SW480 (cell line): ENCODE measurements at places on chromosomes 16 and 17.

DNA sequence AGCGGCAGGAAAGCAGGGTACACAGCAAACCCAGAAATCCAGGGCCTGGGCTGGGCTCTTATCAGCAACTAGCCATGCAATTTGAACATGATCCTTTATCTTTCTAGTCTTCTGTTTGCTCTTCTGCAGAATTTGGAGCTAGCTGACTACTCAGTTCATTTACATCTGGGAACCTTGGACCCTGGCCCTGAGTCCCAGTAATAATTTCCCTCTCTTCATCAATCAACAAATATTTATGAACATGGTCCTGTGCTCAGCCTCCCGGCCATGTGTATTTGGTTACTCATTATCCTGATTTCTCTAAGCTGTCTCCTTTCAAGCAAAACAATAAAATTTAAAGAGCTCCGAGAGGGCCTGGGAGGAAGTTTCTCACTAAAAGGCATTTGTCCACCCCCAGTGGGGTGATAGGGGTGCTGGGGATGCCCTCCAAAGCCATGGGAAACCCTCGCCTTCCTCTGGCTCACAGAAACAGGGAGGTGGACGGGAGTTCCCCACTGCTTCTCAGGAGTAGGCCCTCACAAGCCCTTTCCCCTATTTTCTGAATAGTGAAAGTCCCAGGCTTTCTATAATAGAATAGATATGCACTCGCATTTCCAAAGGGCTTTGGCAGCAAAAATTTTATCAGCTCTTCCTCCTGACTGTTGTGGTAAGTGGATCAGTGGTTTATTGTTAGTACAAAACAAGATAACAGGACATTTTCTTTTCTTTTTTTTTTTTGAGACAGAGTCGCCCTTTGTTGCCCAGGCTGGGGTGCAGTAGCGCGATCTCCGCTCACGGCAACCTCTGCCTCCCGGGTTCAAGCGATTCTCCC lies 6.9 kb upstream of the WDR59 start:
- no peak for DNase-seq

DNA sequence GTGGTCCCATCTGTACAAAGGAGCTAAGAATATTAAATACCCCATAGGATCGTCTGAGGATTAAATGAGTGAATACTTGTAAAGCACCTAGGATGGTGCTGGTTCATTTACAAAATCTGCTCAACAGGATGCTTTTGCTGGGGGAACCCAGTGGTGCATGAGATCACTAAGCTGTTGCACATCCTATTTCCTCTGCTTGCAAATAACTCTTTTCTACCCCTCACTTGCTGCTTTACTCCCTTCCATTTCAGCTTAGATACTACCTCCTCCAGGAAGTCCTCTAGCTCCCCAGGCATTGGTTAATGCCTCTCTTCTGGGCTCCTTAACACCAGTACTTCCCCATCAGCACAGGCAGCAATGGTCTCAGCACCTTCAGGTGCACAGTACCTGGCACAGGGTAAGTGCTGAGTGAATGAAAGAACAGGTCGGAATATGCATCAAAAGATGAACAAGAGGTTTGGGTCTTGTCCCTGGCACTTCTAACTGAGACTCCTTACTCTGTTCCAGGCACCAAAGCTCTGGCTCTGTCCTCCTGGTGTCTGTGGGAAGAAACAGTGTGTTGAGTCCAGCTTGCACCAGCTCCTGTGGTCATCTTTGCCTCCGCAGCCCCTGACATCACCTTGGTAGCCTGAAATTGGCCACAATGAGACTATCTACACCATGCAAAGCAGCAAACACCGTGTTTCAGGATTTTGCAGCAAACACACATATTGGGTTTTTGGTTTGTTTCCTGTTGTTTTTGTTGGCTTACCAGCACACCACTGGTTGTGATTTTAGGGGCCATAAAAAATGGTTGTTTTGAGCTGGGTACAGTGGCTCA lies 24.1 kb upstream of the IL21R start:
- DNase-seq, result no peak

- DNase-seq, result no peak
Measured at GRCh38 chr17:75849724-75850123, 5.4 kb downstream of the WBP2 start.

- DNase-seq, result no peak
Measured at GRCh38 chr17:14712611-14713021, 411.7 kb downstream of the HS3ST3B1 start.

DNA sequence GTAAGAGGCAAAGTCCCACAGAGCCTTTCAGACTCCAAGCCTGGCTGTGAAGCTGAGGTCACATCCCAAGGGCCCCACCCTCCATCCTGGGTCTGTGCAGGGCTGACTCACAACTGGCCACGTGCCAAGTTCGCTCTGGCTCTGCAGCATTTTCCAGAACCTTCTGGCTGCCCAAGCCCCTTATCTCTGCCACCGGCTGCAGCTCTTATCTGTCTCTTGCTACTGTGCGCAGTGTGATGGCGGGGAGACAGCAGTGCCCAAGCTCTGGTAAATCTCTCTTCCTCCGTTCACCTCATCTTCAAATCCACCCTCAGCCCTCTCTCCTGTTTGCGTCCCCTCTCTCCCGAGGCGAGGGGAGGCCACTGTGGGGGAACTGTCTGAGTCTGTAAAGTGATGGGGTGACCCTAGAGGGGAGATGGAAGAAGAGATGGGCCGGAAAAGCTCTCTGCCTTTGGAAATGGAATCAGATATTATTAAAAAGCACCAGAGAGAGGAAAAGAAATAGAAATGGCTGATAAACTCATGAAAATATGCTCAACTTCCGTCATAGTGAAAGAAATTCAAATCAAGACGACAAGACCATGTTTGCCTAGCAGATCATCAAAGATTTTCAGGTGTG lies 162.7 kb upstream of the CDC42EP4 start:
- peak; percentile 83 for DNase-seq

- no peak for DNase-seq
Measured at GRCh38 chr17:28199115-28199514, 119.9 kb upstream of the TMEM97 start.

DNA sequence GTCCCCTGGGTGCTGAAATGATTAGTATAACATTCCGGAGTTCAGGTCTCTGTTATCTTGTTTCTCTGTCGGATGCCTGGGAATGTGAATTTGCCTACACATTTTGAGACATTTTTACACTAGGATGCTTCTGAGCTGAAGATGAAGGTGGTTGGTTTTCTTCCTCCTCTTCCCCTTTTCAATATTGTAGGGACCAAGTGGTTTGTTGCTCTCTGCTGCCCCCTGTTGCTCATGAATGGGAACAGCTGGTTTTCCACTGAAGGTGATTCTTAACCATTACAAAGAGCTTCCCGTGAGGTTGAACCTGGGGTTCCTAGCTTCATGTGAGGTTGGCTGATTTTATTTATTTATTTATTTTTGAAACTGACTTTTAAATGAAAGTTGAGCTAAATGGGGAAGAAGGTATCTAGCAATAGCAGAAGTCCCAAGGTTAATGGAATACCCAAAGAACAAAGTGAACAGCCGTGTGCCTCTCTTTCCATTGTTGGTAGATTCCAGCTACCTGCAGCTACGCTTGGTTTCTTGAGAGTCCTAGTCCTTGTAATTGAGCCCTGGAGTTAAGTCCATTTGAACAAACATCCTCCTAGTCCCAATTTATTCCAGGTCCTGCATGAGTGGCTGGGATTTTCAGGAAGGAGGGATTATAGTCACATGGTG lies 983.9 kb upstream of the EEF2KMT start:
- DNase-seq, result peak; percentile 14

- DNase-seq, result no peak
Measured at GRCh38 chr16:27289669-27290068, 21.1 kb upstream of the NSMCE1 start.

DNA sequence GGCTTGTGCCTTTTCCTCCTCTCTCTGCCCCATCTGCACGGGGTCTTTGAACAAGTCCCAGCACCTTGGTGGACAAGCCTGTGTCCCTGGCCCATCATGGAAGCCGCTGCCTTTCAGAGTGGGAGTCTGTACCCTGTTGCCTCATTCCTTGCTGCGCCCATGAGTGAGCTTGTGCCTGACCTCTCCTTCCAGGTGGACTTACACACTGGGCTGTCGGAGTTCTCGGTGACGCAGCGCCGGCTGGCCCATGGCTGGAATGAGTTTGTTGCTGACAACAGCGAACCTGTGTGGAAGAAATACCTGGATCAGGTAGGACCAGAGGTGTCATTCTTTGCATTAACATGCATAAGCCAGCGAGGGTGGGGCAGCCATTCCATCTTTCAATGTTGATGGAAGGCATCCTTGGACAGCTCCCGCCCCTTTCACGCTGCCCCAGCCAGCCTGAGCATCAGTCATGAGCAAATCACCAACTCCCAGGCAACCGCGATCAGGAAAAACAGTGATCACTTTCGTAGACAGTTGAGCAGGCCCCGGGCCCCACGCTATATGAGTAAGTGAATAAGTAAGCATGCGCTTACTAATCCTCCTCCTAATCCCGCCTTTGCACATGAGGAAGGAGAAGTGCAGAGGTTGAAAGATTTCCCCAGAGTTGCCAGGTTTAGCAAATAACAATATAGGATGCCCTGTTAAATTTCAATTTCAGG lies 36.8 kb downstream of the ATP2C2 start:
- DNase-seq, result no peak

- DNase-seq, result no peak
Measured at GRCh38 chr17:61970030-61970429, 42.2 kb upstream of the INTS2 start.

DNA sequence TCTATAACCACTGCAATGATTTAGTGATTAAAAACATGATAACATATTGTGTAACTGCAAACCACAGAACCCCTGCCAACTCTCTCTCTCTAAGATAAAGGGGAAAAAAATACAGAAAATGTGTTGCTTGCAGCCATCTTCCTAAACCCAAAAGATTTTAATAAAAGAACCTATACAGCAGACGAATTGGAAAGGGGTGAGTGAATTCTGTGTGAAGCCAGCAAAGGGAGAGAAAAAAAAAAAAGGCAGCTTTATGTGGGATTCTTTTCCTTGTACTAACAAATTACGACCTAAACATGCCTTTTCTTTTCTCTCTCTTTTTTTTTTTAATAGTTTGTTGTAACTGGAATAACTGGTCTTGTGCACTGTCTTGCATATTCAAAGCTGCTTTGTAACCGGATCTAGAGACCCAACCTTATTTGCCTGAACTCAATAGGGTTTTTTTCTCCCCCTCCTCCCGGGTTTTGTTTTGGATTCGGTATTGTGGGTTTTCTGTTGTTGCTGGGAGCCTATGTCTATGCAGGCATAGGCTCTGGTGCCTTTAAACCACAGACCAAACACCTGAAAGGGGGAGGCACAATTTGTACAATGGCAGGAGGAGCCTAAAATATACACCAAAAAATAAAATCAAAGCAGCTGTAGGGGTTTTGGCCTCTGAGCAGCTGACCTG lies 7.0 kb upstream of the ZFHX3 start:
- no peak for DNase-seq

GRCh38 chr17:68710035-68710780 lies 109.0 kb upstream of the FAM20A start:
- no peak for DNase-seq

GRCh38 chr16:79154086-79154485 lies 446.5 kb downstream of the MAF start:
- no peak for DNase-seq

- peak; percentile 36 for DNase-seq
Measured at GRCh38 chr17:82097184-82097918, 685 bp downstream of the FASN start.

DNA sequence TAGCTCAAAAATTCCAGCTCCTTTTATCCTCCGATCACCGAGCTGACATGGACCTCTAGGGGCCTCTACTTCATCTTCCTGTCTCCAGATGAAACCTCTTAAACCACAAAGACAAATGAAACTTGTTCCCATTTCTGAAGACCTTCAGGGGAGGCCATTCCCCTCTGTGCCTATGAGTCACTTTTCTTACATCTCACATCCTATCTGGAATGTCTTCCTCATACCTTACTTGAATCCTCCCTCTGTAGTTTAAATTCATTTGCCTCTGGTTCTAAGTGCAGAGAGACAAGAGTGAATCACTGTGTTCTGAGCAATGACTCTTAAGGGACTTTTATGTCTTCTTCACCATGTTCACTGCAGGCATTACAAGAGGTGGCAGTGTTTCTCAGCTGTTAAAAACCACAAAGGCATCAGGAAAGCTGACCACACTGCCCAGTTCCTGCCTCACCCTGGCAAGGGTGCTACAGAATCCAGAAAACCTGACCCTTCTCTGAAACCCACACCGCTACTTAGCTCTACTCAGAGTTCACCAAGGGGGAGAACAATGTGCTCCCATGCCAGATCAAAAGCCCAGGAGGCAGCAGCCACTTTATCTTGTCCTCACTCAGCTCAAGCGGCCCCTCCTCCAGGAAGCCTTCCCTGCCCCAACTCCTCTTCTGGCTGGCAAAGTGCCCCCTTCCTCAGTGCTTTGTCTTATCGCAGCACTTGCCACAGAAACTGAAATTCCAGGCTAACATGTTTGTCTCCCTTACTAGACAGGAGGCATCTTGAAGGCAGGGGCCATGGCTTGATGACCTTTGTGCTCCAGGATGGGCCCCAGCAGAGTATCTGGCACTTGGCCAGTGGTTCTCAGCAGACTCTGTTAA lies 6.4 kb downstream of the CUEDC1 start:
- DNase-seq, result peak; percentile 96

DNA sequence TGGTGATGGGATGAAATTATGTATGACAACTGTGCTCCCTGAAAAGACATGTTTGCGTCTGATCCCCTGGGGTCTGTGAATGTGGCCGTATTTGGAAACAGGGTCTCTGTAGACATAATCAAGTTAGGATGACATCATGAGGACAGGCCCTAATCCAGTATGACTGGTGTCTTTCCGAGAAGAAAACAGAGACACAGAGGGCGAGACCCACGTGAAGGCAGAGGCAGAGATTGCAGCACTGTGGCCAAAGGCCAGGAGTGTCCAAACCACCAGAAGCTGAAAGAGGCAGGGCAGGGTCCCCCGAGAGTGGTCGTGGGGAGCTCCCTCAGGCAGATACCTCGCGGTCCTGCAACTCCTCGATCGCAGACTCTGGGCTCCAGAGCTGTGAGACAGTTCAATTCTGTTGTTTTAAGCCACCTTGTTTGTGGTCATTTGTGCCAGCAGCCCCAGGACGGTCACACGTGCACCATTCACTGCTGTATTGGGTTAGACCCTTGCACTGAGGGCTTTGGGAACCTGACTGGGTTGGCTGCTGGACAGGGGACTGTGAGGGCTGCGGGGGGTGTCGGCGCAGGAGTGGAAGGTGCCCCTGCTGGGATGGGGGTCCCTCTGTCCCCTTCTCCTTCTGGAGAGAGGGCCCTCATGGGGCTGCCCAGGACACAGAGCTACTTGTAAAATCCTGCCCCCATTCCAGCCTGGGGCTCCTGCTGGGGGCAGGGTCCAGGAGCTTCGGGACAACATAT lies 27.7 kb downstream of the METRNL start:
- DNase-seq, result no peak
